ENCODE measurements at places on chromosomes 7 and 10. TPM values are rescaled to one million over a fixed set of nuclear protein-coding genes. Genes with fewer than 3 reads are reported as not detected.

GRCh38 chr10:69733791-69734261 lies 67.9 kb upstream of the COL13A1 start:
- no peak for DNase-seq

DNA sequence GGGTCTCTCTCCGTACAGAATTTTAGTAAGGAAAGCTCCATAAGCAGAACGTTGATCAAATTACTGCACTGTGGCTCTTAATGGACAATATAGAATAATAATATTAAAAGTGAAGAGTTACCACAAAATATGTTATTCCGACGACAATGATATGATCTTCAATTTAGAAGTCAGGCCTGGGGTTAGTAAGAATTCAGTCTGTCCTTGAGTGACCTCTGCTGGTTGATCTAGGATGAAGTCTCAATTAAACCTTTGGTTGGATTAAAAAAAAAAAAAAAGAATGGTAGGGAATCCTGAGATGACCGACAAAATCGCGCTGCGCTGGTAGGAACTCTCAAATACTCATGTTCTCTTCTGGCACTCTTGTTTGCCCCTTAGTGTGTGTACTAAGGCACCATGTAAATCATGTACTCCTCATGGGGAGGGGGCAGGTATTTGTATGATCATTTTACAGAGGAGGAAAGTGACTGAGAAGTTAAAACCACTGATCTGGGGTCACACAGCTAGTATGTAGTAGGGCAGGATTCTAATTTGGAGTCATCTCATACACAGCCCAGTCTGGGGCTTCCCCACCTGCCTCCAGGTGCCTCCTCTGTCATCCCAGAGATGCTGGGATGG lies 161.3 kb upstream of the NPVF start:
- DNase-seq = no peak

GRCh38 chr7:23067271-23067670 lies 38.3 kb upstream of the KLHL7 start:
- DNase-seq = no peak

GRCh38 chr7:131861620-131862346 lies 305.4 kb upstream of the PODXL start:
- DNase-seq = no peak

GRCh38 chr10:94489976-94490788 lies 55.4 kb upstream of the HELLS start:
- no peak for DNase-seq

DNA sequence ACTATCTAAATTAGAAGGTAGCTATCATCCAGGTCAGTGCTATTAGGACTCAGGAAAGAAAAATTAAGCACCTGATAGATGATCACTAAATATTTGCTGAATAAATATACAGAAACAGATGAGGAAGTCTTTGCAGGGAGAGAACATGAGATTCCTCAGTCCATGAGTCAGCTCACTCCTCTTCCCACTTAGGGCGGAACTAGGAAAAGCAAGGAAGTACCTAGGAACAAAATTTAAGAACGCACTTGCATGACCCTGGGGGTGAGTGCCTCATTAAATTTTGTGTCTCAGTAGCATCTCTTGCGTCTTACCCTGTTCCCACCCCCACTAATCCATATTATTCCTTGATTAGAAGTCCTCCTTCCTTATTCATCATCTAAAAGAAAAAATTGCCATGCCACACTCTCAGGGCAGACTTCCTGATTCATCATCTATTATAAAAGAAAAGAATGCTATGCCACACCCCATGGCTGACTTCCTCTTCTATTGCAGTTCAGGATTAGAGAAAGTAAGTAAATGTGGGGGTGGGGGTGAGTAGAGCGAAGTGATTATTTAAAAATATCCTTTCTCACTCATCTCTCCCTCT lies 208.8 kb downstream of the THSD7A start:
- DNase-seq = no peak

GRCh38 chr10:7634142-7634894 lies 32.4 kb downstream of the ITIH5 start:
- no peak for DNase-seq

The PNLIPRP1 gene
- not detected for total RNA-seq

The TOMM7 gene
- 274 TPM for total RNA-seq

Measured in ureter (tissue), 1 donor.